Breast epithelium (tissue), 4 donors: ENCODE measurements at places on chromosomes 1 and 21. TPM values are rescaled to one million over a fixed set of nuclear protein-coding genes. Genes with fewer than 3 reads are reported as not detected.
A peak's percentile ranks its signal among the peaks of the same experiment; 100 is the strongest.

DNA sequence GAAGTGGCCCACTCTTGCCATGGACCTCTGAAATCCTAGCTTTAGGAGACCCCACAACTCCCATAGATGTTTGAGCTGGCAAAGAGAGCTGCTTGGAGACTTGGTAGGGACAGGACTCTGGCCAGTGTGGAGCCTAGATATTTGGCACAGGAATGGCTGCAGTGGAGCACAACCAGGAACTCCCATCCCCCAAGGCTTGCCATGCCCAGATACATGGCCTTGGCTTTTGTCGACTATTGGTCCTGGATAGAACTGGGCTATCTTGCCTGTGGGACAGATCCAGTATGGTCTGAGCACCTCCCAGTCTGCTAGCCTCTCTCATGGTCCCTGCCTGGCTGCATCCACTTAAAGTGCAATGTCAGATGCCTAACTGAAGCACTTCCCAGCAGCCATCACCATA is 7.8 kb upstream of the GBP2 start:
- DNase-seq = no peak

Gene NTNG1
- total RNA-seq = 5.7 TPM

Gene CD84
- total RNA-seq = 2.3 TPM

Gene EDN2
- not detected for total RNA-seq

- DNase-seq = no peak
These were observed 4.8 kb upstream of the SARS1 start for GRCh38 chr1:109208836-109209463.

GRCh38 chr1:97730271-97730670 is 190.6 kb downstream of the DPYD start:
- DNase-seq = no peak

Gene CELA2B
- total RNA-seq = not detected

Gene TARDBP
- total RNA-seq = 113 TPM

Gene NR5A2
- 4.1 TPM for total RNA-seq

DNA sequence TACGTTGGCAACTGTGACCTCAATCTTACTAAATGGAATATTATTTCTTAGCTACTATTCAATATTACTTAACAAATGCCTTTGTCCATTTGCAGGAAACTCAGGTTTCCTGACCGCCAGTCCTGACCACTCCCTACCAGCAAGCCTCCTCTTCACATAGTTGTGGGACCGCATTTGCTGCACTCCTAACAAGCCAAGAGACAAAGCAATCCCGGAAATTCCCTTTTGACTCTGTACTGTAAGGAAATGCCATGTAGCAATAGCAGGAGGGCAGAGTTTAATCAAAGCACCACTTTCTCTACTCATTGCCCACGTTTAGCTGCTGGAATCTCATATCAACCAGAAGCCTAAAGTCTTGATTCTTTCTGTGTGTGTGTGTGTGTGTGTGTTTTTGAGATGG is 28.1 kb upstream of the ACBD6 start:
- peak; percentile 70 for DNase-seq

GRCh38 chr1:209105701-209106100 is 477.8 kb upstream of the CAMK1G start:
- DNase-seq = no peak

- DNase-seq = no peak
These were observed 1063.4 kb downstream of the PLA2G4A start for GRCh38 chr1:187891993-187892682.

GRCh38 chr1:17441265-17441992 is 2.0 kb upstream of the RCC2 start:
- no peak for DNase-seq

Gene PPFIA4
- total RNA-seq = 5.6 TPM

- DNase-seq = no peak
These were observed 323.3 kb upstream of the DEPDC1 start for GRCh38 chr1:68820151-68820550.

Gene TRIM17
- 7.3 TPM for total RNA-seq

Gene GNG4
- total RNA-seq = 0.15 TPM

GRCh38 chr1:25194054-25194453 is 38.2 kb downstream of the SYF2 start:
- no peak for DNase-seq

DNA sequence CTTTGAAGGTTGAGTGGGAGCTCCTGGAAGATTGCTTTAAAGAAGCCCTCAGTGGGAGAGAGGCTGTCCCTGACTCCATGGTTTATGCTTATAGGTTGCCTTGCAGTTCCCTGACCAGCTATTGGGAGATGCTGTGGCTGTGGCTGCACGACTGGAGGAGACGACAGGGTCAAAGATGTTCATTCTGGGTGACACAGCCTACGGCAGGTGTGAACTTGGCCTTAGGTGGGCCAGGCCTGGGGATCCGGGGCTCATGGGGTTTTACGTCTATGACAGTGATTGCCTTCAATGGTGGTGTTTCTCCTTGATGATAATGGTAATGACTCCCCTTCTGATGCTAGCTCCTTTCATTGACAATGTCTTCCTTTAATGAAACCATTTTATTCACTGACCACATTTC is 692 bp downstream of the DPH2 start:
- no peak for DNase-seq

DNA sequence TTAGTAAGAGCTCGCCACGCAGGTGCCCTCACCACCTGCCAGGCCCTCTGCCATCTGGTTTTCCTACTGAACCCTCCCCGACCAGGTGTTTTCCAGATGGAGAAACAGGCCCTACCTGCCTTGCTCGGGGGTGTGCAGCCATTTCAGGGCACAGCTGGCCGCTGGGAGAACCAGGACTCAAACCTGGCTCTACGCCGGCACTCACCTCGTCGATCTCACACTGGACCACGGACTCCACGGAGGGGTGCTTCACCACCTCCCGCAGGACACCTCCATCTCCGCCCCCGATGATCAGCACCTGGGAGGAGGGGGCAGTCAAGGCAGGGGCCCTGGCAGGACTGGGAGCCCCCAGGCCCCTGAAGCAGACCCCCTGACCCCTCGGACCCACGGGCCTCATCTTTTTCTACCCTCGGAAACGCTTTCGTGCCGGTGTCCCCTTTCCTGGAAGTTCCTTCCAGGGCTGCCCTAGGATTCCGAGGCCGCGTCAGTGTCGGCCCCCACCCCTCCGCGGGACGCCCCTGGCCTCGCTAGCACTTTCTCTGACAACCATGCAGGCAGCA is 1.1 kb downstream of the SRM start:
- no peak for DNase-seq

DNA sequence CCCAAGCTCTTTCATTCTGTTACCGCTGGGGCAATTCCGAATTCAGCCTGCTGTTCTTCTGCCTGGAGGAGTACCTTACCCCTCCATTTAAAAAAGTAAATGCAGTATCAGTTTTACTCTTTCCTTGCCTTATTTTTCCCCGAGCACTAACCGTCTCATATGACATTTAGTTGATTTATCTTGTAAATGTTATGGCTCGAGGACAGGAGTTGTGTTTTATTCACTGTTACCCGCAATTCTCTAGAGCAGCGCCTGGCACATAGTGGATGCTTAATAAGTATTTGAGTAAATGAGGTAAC is 425 bp upstream of the TADA1 start:
- no peak for DNase-seq

- no peak for DNase-seq
These were observed 79.7 kb upstream of the EFHD2 start for GRCh38 chr1:15330028-15330427.

DNA sequence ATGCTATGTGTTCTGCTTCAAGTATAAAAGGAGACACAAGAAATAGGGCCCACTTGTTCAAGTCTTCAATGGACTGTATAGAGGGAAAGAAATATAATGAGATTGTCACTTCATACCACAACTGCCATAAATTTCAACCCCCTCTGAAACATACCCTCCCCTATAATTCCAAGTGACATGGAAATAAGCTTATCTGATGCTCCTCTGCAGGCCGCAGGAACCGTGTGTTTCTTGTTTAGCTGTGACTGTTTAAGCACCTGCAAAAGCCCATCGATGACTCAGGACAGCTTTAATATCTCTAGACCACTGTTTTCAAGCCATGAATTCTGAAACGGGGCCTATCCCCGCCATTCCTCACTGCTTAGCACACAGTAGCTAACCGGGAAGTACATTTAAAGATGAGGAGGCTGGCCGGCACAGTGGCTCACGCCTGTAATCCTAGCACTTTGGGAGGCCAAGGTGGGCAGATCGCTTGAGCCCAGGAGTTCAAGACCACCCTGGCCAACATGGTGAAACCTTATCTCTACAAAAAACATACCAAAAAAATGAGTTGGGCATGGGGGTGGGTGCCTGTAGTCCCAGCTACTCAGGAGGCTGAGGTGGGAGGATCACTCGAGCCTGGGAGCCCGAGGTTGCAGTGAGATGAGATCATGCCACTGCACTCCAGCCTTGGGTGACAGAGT is 4.2 kb downstream of the HLCS start:
- no peak for DNase-seq

Gene FLG2
- not detected for total RNA-seq

GRCh38 chr1:88175631-88176226 is 508.3 kb upstream of the PKN2 start:
- no peak for DNase-seq

- DNase-seq = no peak
These were observed 958 bp downstream of the DDR2 start for GRCh38 chr1:162633081-162633762.

- no peak for DNase-seq
These were observed 110.0 kb upstream of the SPAG17 start for GRCh38 chr1:118294875-118295642.

GRCh38 chr1:4083231-4084047 is 183.4 kb upstream of the C1orf174 start:
- peak; percentile 24 for DNase-seq

GRCh38 chr1:43978264-43978550 is 803 bp upstream of the B4GALT2 start:
- no peak for DNase-seq

Gene RAB7B
- total RNA-seq = 2.9 TPM

Gene MMP23B
- 2.7 TPM for total RNA-seq

GRCh38 chr21:39051588-39051949 is 131.7 kb downstream of the PSMG1 start:
- DNase-seq = no peak

DNA sequence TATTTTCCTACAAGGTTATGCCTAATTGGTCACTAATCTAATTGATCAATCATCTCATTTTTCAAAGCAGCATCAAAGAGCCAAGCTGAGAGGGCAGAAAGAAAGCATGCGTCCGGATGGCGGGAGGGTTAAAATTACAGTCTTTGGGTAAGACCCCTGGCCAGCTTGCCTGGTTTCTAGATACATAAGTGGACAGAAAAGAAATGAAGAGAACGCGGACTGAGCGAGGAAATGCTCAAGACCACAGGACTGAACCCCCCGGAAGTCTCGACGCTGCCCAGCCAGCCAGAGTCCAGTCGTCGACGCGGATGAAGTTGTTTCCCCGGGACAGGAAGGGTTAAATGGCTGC is 297.2 kb downstream of the OMA1 start:
- no peak for DNase-seq

GRCh38 chr1:3698660-3699408 is 46.5 kb downstream of the TP73 start:
- no peak for DNase-seq

DNA sequence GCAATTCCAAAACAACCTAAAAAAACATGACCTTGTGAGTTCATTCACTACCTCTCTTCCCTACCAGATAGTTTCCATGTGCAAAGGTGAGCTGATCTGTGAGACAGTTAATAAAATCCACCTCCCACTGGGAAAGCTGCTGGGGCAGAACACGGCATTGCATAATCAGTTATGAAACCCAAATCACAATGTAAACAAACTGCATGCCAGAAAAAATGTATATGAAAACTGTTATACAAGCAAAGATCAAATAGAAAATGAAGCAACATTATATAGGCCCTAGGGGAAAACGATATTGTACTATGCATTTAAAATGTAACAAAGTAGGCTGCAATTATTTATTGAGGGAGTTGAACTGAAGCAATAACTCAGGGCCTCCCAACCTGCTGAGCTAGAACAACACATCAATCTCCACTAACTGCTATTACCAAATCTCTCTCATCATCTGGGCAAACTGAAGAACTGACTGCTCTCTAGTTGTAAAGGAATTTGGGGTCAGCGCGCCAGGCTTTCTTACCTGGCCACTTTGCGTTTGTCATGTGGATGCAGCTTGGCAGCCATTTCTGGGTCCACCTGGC is 31.0 kb downstream of the TRIT1 start:
- no peak for DNase-seq

GRCh38 chr1:29519108-29519787 is 282.9 kb downstream of the PTPRU start:
- no peak for DNase-seq

GRCh38 chr1:151593730-151594129 is 18.1 kb upstream of the SNX27 start:
- DNase-seq = no peak

Gene ADAM15
- total RNA-seq = 155 TPM

Gene RORC
- total RNA-seq = 7.8 TPM

GRCh38 chr1:1577367-1578011 is 2.8 kb upstream of the SSU72 start:
- no peak for DNase-seq

Gene NTMT2
- total RNA-seq = not detected

Gene ADCY10
- 0.15 TPM for total RNA-seq

DNA sequence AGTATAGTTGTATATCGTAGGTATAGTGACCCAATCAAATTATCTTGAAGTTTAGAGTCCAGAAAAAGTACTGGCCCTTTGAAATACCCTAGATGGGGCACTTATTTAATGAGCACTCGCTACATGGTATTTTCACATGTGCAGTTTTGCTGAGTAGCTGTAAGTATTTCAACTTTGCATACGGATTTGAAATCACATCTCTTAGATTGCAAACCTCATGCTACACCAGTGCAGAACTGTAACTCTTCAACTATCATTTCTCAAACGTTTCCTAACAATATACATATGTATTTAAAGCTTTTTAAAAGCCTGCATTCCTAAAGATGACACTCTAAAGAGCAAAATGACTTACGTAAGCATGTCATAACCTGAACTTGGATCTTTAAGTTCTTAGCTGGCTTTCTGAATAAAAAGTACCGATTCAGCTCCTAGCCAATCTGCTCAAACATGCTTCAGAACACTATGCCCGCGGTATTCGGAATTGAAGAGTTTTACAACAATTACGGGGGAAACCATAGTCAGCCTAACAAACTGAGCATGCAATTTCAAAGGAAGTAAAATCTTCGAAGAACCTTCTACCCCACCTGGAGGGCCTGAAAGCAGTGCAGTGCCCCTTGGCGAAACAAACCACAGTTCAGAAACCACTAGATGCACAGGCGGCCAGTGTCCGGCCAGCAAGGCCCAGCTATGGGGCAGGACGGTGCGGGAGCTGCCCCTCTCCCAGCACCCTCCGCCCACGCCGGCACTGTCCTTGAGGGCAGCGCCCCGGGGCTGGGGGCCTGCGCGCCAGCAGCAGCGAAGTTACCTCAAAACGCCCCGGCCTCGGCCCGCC is 863 bp downstream of the FH start:
- no peak for DNase-seq

Gene OR2L2
- total RNA-seq = not detected

- no peak for DNase-seq
These were observed 90.0 kb upstream of the GNG4 start for GRCh38 chr1:235739631-235740030.

Gene PTPN14
- total RNA-seq = 57.4 TPM

Gene NFIA
- total RNA-seq = 79.6 TPM
